ENCODE measurements at places on chromosomes 6 and 20. TPM values are rescaled to one million over a fixed set of nuclear protein-coding genes. Genes with fewer than 3 reads are reported as not detected.

- DNase-seq: no peak
Measured at GRCh38 chr6:158571826-158572652, 12.1 kb downstream of the TMEM181 start.

GRCh38 chr6:98832284-98833056 is 1.9 kb upstream of the POU3F2 start:
- peak; percentile 24 for DNase-seq

GRCh38 chr20:21564127-21564773 is 50.4 kb upstream of the NKX2-2 start:
- no peak for DNase-seq

- DNase-seq: no peak
Measured at GRCh38 chr6:38261626-38262025, 378.1 kb downstream of the BTBD9 start.

DNA sequence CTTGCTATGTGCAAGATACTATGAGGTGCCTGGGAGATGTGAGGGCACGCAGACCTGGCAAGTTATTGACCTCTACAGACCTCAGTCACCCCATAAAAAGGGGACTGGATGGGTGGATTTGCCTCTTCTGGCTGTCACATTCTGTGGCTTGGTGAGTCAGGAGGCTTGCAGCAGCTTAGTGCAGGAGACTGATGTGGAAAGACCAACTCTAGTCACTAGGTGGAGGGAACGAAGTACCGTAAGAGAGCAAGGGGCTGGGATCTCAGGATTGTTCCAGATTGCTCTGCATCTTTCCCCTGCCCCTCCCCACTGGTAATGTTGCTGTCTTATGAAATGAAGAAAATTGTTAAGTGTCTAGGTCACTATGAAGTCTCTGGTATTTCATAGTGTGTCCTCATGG is 3.3 kb downstream of the MAPRE1 start:
- DNase-seq: no peak

GRCh38 chr6:3695065-3695817 is 56.3 kb downstream of the PXDC1 start:
- DNase-seq: no peak

- no peak for DNase-seq
Measured at GRCh38 chr20:34235875-34236274, 5.3 kb upstream of the ASIP start.

DNA sequence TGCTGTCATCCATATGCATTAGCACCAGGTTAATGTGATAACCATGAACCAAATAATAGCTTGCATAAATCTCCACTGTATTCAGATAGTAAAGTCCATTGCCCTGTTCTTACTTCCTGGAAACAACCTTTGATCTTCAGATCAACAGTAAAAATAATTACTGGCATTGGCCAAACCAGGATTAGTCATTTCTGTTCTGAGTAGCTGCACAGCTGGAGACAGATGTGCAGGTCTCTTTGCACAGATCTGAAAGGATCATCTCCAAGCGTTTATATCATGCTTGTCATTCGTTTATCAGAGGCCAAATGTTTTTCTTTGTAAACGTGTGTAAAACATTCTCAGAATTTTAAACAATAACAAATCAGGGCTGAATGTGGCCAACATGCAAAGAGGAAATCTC is 134.4 kb upstream of the HMGCLL1 start:
- peak; percentile 40 for DNase-seq

Gene HTR1B
- not detected for total RNA-seq

Gene PSMF1
- 46.9 TPM for total RNA-seq

Gene RHAG
- 3.0 TPM for total RNA-seq

Gene DSP
- total RNA-seq: 167 TPM
